ENCODE measurements at places on chromosomes 12 and 14. TPM values are rescaled to one million over a fixed set of nuclear protein-coding genes. Genes with fewer than 3 reads are reported as not detected.

DNA sequence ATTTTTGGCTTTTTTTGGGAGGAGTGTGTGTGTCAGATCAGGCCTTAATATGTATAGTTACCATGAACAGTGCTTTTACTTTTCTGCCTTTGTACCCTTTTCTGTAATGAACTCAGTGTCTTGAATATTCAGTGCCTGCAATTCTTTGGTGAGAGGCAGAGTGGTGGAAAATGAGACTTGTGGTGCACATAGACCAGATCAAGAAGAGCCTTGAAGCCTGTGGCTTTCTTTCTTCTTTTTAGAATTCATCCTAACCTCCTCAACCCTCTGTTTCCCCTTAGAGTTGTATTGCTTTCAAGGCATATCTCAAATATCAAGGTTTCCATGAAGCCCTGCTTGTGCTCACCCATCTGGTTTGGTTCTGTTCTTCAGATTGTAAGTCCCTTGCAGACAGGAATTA lies 2.6 kb downstream of the YLPM1 start:
- peaks cover 2% of the 10 kb centered on the region for H3K36me3 ChIP-seq
- H3K27ac ChIP-seq: peak overlapping the region; percentile 93
- no peak for DNase-seq
- H3K27me3 ChIP-seq: no peaks in the 10 kb centered on the region
- peak overlapping the region; percentile 92 for H3K4me3 ChIP-seq
- H3K4me1 ChIP-seq: peaks cover 44% of the 10 kb centered on the region

- DNase-seq: no peak
- peaks cover 100% of the 10 kb centered on the region for H3K4me1 ChIP-seq
- H3K4me3 ChIP-seq: no peak overlapping the region
- H3K27ac ChIP-seq: no peak overlapping the region
- no peaks in the 10 kb centered on the region for H3K27me3 ChIP-seq
- H3K36me3 ChIP-seq: no peaks in the 10 kb centered on the region
Measured at GRCh38 chr12:52195065-52195730, 3.4 kb upstream of the KRT80 start.

- no peaks in the 10 kb centered on the region for H3K27me3 ChIP-seq
- H3K27ac ChIP-seq: no peak overlapping the region
- H3K4me3 ChIP-seq: no peak overlapping the region
- H3K4me1 ChIP-seq: peaks cover 33% of the 10 kb centered on the region
- no peak for DNase-seq
Measured at GRCh38 chr12:989051-989450, 2.0 kb upstream of the ERC1 start.

DNA sequence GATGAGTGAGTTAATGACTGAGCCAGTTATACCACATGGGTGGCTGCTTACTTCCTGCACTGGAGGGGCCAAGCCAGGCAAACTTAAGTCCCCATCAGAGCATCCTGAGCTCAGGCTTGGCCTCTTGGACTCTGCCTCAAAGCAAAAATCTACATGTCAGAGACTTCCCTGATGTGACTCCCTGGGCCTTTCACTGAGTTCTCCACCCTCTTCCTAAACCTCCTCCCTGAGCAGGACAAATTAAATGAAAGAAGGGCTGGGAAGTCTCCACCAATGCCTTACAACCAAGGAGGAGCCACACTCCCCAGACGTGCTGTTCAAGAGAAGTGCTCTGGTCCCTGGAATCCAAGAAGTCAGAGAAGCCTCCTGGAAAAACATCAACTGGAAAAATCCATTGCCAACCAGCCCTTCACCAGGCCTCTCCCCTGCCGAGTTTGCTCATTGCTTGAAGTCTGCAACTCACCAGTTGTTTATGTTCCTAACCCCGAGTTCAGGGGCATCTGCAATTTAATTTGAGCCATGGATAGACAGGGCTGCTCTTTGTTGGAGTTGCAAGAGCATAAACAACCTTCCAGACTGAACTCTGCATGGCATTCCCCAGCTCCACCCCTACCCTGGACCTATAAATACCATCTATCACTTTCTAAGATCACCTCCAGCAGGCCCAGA lies 160.5 kb downstream of the ANO2 start:
- H3K4me3 ChIP-seq: no peak overlapping the region
- DNase-seq: no peak
- no peaks in the 10 kb centered on the region for H3K36me3 ChIP-seq
- H3K4me1 ChIP-seq: no peaks in the 10 kb centered on the region
- H3K27me3 ChIP-seq: peaks cover 5% of the 10 kb centered on the region
- H3K27ac ChIP-seq: no peak overlapping the region

DNA sequence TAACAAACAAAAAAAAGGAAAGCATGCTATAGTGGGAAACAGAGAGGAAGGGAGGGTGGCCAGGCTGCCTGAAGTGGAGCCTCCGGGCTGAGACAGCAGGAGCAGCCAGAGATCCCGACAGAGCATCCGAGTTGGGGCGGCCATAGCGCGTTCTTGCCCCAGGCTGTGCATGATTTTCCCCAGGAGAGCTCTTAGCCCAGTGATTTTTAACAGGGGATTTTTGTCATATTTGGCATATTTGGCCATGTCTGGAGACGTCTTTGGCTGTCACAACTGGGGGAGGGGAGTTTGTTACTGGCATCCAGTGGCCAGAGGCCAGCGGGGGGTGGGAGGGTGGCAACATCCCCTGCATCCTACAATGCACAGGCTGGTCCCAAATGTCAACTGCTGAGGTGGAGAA lies 23.6 kb downstream of the BDKRB1 start:
- H3K4me3 ChIP-seq: no peak overlapping the region
- peaks cover 22% of the 10 kb centered on the region for H3K36me3 ChIP-seq
- no peaks in the 10 kb centered on the region for H3K4me1 ChIP-seq
- H3K27me3 ChIP-seq: no peaks in the 10 kb centered on the region
- H3K27ac ChIP-seq: no peak overlapping the region
- DNase-seq: no peak

GRCh38 chr14:54919330-54919729 lies 16.7 kb upstream of the GCH1 start:
- no peaks in the 10 kb centered on the region for H3K4me1 ChIP-seq
- no peak overlapping the region for H3K4me3 ChIP-seq
- no peak overlapping the region for H3K27ac ChIP-seq
- H3K27me3 ChIP-seq: no peaks in the 10 kb centered on the region
- DNase-seq: no peak
- no peaks in the 10 kb centered on the region for H3K36me3 ChIP-seq

DNA sequence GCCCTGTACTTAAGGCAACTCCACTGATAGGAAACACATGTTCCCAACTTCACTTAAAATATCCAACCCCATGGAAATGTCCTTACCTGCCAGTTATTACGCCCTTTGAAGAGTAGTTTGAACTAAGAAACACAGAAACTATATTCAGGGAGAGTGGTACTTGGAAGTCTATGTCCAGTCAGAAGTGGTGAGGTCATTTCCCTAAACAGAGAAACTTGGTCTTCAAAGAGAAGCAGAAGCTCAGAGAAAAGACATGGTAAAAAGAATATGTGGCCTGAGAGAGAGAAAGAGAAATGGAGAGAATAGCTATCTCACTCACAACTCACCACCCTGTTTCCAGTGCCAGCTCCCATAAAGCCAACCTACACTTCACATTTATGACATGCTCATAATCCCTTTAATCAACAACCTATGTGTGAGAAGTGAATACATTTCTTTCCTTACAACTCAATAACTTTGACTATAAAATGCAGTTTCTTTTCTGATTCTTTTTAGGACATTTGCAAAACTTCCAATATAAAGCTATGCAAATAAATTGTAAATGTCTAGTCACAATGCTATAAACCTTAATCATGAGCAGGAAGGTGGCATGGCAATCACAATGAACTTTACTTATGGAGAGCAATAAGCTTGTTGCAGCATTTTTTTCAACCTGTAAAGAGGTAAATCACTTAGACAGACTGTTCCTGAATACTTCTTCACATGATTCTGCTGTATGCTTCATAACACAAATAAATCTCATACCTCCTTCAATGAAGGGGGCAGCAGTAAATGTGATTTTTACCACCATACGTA lies 67.1 kb downstream of the CPNE8 start:
- peaks cover 11% of the 10 kb centered on the region for H3K36me3 ChIP-seq
- H3K27ac ChIP-seq: peak overlapping the region; percentile 56
- DNase-seq: no peak
- no peaks in the 10 kb centered on the region for H3K27me3 ChIP-seq
- H3K4me3 ChIP-seq: no peak overlapping the region
- no peaks in the 10 kb centered on the region for H3K4me1 ChIP-seq

DNA sequence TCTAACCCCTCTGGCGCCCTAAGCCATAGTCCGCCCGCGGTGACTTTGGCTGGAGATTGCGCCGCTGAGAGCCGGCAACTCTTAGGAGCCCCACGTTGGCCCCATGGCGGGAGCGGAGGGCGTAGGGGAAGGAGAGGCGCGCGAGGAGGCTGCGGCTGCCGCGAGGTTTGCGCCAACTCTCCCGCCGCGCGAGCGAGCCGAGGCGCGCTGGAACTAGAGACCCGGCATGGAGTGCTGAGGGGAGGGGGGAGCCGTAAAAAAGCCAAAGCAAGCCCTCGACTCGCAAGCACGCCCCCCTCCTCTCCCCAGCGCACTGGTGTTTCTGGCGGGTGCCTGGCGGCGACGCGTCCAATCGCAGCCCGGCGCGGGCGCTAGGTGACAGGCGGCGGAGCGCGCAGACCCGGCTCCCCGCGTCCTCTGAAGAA lies at the start of gene SYT10:
SYT10 (minus strand) TSS at position 233 of the 425 bp plus-strand sequence. CDS start 297 bp downstream, outside the sequence.
- H3K36me3 ChIP-seq: no peaks in the 10 kb centered on the region
- no peak within 1 kb of the TSS for H3K27ac ChIP-seq
- DNase-seq: no peak
- H3K27me3 ChIP-seq: peaks cover 37% of the 10 kb centered on the region
- peak within 1 kb of the TSS; percentile 39 for H3K4me3 ChIP-seq

- no peaks in the 10 kb centered on the region for H3K27me3 ChIP-seq
- H3K36me3 ChIP-seq: no peaks in the 10 kb centered on the region
- no peaks in the 10 kb centered on the region for H3K4me1 ChIP-seq
- H3K27ac ChIP-seq: no peak overlapping the region
Measured at GRCh38 chr12:64061868-64062375, 160.2 kb downstream of the KICS2 start.

GRCh38 chr14:24194186-24194872 lies 912 bp downstream of the TM9SF1 start:
- no peaks in the 10 kb centered on the region for H3K27me3 ChIP-seq
- peak overlapping the region; percentile 79 for H3K4me3 ChIP-seq
- DNase-seq: no peak
- H3K27ac ChIP-seq: peak overlapping the region; percentile 94
- H3K4me1 ChIP-seq: peaks cover 24% of the 10 kb centered on the region

DNA sequence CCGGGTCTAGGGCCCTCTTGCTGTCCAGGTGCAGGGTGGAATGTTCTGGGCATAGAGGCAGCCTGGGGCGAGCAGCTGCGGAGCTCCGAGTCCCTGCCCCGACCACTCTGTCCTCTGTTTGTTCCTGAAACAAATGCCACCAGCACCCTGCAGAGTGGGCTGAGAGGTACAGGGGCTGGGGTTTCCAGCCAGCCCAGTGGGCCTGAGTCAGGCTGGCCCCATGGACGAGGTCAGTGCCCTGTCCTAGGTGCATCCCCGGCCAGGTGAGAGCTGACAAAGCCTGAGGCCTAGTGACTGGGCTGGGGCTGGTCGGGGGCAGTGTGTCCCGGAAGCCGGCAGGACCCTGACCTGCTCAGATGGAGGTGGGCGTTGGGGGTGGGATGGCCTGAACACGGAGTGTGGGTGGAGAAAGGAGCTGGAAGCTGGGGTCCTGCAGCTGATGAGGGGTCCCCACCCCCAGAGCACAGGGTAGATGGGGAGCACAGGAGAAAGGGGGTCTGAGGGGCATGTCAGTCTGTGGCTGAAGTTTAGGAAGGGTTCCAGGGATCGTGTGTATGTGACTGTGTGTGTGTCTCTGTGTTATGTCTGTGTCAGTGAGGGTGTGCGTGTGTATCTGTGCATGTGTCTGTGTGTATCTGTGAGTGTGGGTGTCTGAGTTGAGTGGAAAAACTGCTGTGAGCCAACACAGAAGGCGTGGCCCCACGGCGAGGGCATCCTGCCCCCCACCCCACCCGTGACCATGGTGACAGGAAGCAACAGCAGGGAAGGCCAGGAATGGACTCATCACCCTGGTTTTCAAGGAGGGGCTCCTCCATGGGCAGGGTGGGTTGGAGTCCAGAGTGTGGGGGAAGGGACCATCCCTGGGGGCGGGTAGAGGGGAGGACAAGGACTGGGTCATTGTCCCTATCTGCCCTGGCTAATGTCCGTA lies 2.4 kb upstream of the CRIP1 start:
- peaks cover 84% of the 10 kb centered on the region for H3K4me1 ChIP-seq
- no peak overlapping the region for H3K4me3 ChIP-seq
- H3K36me3 ChIP-seq: peaks cover 3% of the 10 kb centered on the region
- no peak overlapping the region for H3K27ac ChIP-seq
- peak; percentile 35 for DNase-seq

DNA sequence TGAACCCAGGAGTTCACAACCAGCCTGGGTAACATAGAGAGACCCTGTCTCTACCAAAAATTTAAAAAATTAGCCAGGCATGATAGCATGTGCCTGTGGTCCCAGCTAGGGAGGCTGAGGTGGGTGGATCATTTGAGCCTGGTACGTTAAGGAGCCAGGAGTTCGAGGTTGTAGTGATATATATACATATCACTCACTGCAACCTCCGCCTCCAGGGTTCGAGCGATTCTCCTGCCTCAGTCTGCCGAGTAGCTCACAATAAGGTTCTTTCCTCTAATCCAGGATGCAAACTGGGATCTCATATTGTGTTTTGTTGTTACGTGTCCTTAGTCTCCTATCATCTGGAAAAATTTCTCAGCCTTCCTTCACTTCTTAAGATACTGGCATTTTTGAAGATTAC lies 24.0 kb upstream of the GSC start:
- no peak for DNase-seq
- no peaks in the 10 kb centered on the region for H3K27me3 ChIP-seq
- no peaks in the 10 kb centered on the region for H3K4me1 ChIP-seq
- no peaks in the 10 kb centered on the region for H3K36me3 ChIP-seq
- H3K27ac ChIP-seq: no peak overlapping the region

DNA sequence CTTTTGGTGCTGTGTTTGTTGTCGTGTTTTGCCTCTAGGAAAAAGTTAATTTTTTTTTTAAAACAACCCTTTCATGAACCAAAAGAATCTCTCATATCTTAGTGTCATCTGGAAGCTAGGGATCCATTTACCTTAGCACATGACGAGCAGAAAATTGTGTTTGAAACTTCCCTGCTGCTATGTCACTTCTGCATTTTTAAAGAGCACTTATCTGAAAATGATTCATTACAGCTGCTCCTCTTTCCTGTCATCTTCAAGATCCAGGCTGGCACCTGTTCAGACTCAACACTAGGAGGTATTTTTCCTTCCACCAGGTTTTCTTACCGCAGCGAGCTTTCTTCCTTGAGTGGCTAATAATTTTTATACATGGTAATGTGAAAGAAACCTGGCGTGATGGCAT lies 67.0 kb downstream of the EML1 start:
- no peaks in the 10 kb centered on the region for H3K36me3 ChIP-seq
- no peak for DNase-seq
- H3K27me3 ChIP-seq: no peaks in the 10 kb centered on the region
- H3K27ac ChIP-seq: no peak overlapping the region

- H3K27ac ChIP-seq: no peak overlapping the region
- H3K4me1 ChIP-seq: peaks cover 48% of the 10 kb centered on the region
- peak; percentile 52 for DNase-seq
- H3K4me3 ChIP-seq: no peak overlapping the region
- no peaks in the 10 kb centered on the region for H3K27me3 ChIP-seq
Measured at GRCh38 chr12:92968176-92968813, 39.2 kb upstream of the EEA1 start.

- no peak overlapping the region for H3K27ac ChIP-seq
- H3K4me1 ChIP-seq: peaks cover 33% of the 10 kb centered on the region
- no peaks in the 10 kb centered on the region for H3K36me3 ChIP-seq
- no peak overlapping the region for H3K4me3 ChIP-seq
- no peaks in the 10 kb centered on the region for H3K27me3 ChIP-seq
- DNase-seq: no peak
Measured at GRCh38 chr12:52280796-52281560, 6.5 kb downstream of the KRT86 start.

SLC17A8 gene
- polyA plus RNA-seq: not detected

SIRT4 gene
- 0.72 TPM for polyA plus RNA-seq

GPRC5D gene
- polyA plus RNA-seq: not detected

DAO gene
- polyA plus RNA-seq: not detected

ZNF219 gene
- polyA plus RNA-seq: 0.68 TPM

MBIP gene
- polyA plus RNA-seq: 8.0 TPM

NTF3 gene
- polyA plus RNA-seq: not detected

DLGAP5 gene
- not detected for polyA plus RNA-seq
